ENCODE measurements at places on chromosomes 5 and 9. TPM values are rescaled to one million over a fixed set of nuclear protein-coding genes. Genes with fewer than 3 reads are reported as not detected.

MARCHF11 gene
- 3.7 TPM for total RNA-seq

DNA sequence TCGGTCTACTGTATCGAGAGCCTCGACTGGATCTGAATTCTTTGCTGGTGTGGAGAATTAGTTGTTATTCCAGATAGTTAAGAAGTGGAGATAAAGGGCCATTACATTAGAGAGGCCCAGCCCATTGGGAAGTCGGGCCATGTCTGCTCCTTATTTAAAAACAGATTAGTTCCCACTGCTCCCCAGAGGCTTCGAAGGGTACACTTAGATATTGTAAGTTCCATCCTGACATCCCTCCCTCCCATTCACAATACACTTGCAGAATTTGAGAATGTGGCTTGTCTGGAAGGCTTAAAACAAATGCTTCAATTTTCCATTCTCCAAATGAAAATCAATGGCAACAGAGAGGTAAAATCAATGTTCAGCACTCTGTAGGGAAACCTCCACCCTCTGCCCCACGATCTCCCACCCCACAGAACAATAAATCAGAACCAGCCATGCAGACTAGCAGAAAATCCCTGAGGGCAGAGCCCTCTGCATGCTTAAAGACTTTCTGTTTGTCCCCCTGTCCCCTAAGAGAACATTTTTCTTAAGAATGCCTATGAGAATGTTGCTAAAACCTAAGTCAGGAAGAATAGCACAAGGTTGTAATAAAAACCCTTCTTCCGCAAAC, 364.1 kb downstream of the SPOCK1 start:
- DNase-seq, result no peak

TOR1A gene
- total RNA-seq, result 21.6 TPM

DNA sequence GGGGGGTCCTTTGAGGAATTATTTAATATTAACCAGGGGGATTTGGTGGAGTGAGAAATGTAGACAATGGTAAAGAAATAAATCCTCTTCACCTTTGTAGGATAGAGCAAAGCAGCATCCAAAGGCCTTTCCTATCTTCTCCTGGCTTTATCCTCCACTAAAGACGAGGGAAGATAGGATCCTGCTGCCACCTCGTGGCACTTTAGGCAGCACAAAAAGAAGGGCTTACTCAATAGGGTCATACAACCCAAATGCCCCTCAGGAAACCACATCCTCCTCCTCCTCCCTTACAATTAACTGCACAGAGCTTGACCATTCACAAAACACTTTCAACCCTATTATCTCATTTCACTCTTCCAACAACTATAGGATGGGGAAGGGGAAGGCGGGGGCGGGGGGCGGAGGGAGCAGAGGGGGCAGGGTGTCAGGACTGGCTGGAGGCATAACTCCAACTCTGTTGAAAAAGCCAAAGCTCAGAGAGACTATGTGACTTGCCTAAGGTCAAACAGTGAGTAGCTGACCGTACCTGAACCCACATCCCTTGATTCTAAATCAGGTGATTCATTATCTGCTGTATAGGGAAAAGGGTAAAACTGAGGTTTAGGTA, 45.4 kb upstream of the MYOT start:
- peak; percentile 9 for DNase-seq

DNA sequence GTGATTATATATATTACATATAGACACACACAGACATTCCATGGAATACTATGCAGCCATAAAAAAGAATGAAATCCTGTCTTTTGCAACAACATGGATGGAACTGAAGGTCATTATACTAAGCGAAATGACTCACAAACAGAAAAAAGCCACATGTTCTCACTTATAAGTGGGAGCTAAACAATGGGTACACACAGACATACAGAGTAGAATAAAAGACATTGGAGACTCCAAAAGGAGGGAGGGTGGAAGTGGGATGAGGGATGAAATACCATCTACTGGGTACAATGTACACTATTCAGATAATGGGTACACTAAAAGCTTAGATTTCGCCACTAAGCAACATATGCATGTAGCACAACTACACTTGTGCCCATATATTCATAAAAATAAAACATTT, 170.0 kb upstream of the RGMB start:
- no peak for DNase-seq

- DNase-seq, result no peak
Observed at GRCh38 chr5:33563983-33564908, 123.5 kb downstream of the TARS1 start.

CCL27 gene
- total RNA-seq, result 0.41 TPM

DNA sequence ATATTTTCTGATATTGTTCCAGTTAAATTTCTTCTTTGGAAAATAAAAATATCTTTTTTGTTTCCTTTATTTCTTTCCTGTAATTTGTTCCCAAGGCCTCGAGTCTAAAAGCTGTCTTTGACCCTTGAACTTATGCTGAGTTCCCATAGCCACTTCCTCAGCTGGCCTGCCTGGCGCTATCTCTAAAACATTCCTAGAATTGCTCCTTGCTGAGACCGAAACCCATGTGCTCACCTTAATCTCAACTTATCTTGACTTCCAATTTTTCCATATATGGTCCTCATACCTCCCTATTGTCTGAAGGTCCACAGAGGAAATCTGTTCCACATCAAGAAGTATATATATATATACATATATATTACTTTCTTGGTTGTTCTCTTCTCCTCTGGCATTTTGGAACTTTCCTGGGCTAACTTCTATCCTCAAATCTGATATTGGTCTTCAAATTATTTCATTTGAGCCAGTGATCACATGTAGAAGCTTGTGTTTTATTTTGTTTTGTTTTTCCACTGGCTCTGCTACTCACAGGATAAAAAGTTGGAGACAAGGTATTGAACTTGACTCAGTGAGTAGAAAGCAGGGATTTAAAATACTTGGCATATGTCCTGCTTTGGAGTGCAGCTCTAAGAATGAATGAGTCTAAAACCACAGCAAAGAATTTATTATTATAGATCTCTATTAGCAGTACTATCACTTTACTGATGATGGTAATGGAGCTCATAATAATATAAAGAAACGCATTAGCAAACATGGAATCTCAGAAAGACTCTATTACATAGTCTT, 45.2 kb downstream of the ENC1 start:
- no peak for DNase-seq

GRCh38 chr5:139360384-139360783, 18.7 kb downstream of the PAIP2 start:
- no peak for DNase-seq

- DNase-seq, result no peak
Observed at GRCh38 chr5:83025690-83026478, 51.3 kb downstream of the TMEM167A start.

FOXE1 gene
- total RNA-seq, result not detected

GRCh38 chr9:93813221-93814076, 141.7 kb downstream of the BARX1 start:
- no peak for DNase-seq

PFN3 gene
- total RNA-seq, result 0.82 TPM

NDUFB6 gene
- 44.8 TPM for total RNA-seq

HOMER1 gene
- total RNA-seq, result 205 TPM

GRCh38 chr9:132365986-132366385, 11.2 kb upstream of the SETX start:
- DNase-seq, result no peak

- DNase-seq, result no peak
Observed at GRCh38 chr5:181207214-181207959, 2.4 kb upstream of the TRIM7 start.

DNA sequence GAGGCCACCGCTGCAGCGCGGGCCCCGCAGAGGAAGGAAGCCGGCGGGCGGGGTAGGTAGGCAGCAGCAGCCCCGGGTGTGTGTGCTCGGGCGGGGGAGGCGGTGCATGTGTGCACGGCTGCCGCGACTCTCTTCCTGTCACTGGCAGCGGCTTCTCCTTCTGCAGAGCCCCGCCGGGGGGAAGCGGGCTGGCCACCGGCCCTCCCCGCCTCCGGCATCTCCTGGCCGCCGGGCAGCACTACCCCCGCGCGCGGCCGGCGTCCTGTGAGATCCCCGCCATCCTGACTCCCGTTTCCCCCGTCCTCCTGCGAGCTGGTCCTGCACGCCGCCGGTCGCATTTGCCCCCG, 315 bp downstream of the PIK3R1 start:
- DNase-seq, result no peak

SLC45A2 gene
- total RNA-seq, result 0.41 TPM

DNA sequence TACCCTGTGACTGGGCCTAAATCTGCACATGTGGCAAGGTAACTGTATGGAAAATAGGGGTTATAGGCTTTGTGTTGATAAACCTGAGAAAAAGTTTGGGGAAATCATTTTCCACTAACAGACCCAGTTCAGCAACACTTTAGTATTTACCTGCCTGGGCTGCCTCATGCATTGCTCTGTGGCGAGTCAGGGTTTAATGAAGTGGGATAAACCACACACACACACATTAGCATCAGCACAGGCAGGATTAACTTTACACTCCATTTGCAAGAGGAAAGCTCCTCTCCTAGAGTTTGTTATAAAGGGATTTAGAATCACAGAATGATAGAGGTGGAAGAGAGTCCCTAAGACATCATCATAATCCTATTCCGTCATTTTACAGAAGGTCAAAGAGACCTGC, 20.0 kb upstream of the ZCCHC7 start:
- DNase-seq, result no peak

GRCh38 chr5:173730632-173731298, 114.3 kb upstream of the BOD1 start:
- no peak for DNase-seq

- DNase-seq, result no peak
Observed at GRCh38 chr5:15023846-15024245, 152.3 kb upstream of the ANKH start.

DNA sequence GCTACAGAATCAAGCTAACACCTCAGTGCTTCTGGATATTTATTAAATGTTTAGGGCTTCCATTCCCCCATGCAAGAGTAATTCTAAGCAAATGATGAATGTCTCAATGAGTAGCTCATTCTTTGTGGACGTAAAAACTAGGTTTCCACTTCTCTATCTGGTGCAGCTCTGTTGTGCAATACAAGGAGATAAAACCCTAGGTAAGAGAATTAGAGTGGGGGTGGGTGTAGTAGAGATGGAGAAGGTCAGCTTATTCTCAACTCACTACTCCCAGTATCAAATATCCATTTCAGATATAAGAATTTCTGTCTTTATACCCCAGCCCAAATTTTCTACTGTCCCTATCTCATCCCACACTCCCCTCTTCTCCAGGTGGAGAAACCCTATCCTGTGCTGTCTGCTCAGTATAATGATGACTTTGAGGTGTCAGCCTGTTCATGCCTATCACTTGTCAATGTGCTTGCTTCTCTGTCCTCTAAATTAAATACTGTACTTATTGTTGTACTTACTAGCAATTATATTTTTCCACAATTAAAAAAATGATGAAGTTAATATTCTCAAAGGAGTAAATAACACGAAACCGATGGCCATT, 4.3 kb upstream of the FYB1 start:
- DNase-seq, result no peak

DNA sequence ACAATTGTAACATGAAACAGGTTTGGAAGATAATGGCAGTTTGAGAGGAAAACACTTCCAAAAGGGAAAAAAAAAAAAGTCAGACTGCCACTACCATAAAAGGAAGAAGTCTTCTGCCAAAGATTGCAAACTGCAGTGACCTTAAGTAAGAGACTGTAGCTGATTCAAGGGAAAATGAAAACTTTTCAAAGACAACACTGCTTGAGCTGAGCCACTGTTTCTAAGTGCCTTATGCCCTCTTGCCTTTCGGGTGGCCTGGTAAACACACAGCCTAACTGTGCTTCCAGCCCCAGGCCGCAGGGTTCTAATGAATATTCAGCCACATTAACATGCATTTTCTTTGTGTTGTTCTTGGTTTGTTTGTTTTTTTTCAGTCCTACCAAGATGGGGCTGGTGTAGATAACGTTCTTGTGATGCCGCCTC, 354.6 kb downstream of the BNC2 start:
- no peak for DNase-seq

SLC34A3 gene
- total RNA-seq, result not detected

DNA sequence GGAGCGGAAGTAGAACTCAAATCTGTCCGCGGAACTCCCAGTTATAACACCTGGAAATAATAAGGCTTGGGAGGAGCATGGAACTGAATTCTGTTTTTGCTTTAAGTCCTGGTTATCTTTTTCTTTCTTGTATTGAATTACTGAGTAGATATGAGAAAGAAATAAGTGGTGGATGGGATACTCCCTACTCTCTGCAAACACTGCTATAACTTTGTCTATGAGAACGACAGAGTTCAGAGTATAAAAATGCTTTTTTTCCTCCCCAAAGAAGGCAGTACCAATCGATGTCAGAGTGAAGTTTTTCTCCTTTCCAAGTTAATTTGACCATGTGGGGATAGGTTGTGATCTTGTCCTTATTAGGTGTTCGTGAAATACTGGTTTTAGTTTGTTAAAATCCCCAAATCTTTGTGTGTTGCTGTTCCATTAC, 1.2 kb downstream of the RIC1 start:
- peak; percentile 24 for DNase-seq

DNA sequence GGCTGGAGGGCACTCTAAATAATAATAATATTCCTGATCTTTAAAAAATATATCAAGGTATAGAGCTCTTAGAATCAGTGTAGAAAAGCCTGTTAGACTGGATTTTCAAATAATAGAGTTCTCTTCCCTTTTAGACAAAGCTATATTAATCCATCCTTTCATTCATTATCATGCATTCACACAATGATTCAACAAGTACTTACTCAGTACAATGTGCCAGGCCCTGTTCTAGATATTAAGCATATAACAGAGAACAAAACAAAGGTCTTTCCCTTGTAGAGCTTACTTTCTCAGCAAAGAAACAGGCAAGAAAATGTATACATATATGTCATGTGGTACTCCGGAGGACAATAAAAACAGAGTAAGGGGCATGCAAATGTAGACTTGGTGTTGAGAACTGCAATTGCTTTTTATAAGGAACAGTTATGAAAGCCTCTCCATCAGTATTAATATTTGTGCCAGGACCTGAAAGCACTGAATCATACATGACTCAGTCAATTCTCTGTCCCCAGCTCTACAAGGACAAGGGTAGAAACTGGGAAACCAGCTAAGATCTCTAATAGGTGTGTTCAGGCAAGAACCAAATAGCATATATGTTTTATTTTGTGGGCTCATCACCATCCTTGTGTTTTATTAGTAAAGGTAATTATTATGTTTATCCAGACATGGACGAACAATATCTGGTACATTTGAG, 72.2 kb downstream of the PIP5K1B start:
- DNase-seq, result no peak

MEGF10 gene
- 33.0 TPM for total RNA-seq

DNA sequence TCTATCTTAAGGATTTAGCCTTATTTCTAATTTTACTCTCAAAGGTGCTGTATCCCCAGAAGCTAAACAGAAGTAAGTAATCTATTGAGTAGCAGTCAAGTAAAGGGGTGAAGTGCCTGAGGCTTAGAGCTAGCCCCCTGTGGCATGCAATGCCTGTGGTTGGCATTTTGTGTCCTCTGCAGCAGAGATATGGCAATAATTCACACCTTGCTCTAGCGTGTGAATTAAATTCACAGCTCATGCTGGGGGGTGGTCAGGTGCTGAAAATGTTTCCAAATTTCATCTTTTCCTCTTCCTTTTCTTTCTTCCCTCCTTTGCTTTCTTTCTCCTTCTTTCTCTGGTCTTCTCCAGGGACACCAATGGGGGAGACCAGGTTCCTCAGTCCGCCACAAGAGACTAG, 262.1 kb downstream of the GABRB2 start:
- no peak for DNase-seq

GRCh38 chr9:88812938-88813637, 178.2 kb upstream of the S1PR3 start:
- no peak for DNase-seq

Data from frontal cortex (tissue), 4 donors.